ENCODE measurements at places on chromosomes 7 and 10. TPM values are rescaled to one million over a fixed set of nuclear protein-coding genes. Genes with fewer than 3 reads are reported as not detected.
A peak's percentile ranks its signal among the peaks of the same experiment; 100 is the strongest.

DNA sequence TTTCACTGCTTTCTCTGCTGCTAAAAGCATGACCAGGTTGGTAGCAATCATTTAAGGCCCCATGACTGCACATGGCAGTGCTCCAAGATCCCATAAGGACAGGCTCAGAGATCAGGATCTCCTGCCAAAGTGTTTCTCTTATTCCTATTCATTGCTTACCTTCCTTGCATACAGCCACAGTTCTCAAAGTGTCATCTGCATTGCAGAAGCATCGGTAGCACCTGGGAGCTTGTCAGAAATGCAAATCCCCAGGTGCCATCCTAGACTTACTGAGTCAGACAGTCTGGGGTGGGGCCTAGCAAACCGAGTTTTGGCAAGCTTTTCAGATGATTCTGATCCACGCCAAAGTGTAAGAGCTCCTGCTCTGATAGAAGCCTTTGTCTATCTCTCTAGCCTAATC, 489.0 kb upstream of the AUTS2 start:
- peaks cover 7% of the 10 kb centered on the region for H3K4me1 ChIP-seq
- H3K4me3 ChIP-seq: no peak overlapping the region
- no peak overlapping the region for H3K27ac ChIP-seq
- no peaks in the 10 kb centered on the region for H3K36me3 ChIP-seq

- H3K36me3 ChIP-seq: no peaks in the 10 kb centered on the region
- no peaks in the 10 kb centered on the region for H3K27me3 ChIP-seq
- H3K4me3 ChIP-seq: no peak overlapping the region
- no peak overlapping the region for H3K27ac ChIP-seq
- no peaks in the 10 kb centered on the region for H3K4me1 ChIP-seq
Measured at GRCh38 chr7:29442146-29442545, 121.5 kb upstream of the PRR15 start.

Gene CYP2E1
- total RNA-seq: 0.49 TPM

GRCh38 chr10:44416936-44417335, 32.0 kb upstream of the CXCL12 start:
- H3K4me1 ChIP-seq: peaks cover 8% of the 10 kb centered on the region
- no peak for DNase-seq
- no peak overlapping the region for H3K27ac ChIP-seq
- no peaks in the 10 kb centered on the region for H3K27me3 ChIP-seq
- peaks cover 5% of the 10 kb centered on the region for H3K36me3 ChIP-seq

GRCh38 chr7:40341836-40342235, 207.0 kb downstream of the SUGCT start:
- H3K27me3 ChIP-seq: no peaks in the 10 kb centered on the region
- H3K27ac ChIP-seq: no peak overlapping the region
- H3K36me3 ChIP-seq: peaks cover 16% of the 10 kb centered on the region
- H3K4me1 ChIP-seq: no peaks in the 10 kb centered on the region
- DNase-seq: no peak
- no peak overlapping the region for H3K4me3 ChIP-seq

DNA sequence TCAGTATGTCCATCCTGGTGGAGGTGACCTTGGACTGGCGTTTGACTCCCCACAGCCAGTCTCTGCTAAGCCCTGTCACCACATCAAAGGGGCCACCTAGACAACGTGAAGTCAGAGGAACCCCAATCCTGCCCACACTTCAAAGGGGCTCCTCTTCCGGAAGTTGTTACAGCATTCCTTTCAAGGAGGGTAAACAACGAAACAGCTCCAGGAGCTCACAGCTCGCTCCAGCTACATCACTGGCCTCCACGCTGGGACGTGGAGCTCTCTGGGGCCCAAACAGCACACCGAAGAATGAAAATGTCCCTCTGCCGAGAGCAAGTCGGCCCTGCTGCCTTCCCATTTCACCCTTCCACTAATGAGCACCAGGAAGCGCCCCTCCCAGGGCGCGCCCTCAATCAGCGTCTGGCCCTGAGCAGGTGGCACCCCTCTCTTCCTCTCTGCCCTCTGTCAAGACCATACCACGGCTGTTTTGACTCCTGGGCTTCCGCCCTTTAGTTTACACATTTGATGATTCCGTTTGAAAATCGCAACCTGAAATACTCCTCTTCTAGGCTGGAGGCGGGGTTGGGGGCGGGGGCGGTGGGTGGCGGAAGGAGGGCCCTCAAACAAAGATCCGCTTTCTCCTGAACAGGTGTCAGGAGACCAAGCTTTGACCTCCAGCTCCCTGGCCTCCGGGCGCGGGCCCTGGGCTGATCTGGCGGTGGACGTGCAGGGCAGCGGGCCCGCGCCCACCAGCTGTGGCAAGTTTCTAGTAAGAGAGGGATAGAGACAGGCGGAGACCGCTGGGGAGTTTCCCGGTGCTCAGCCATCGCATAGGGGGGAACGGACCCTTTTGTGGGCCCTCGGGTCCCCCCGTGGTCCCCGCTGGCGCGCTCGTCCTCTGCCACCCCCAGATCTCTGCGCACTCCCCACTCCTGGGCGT, 53.1 kb upstream of the KDM7A start:
- no peaks in the 10 kb centered on the region for H3K36me3 ChIP-seq
- peak overlapping the region; percentile 81 for H3K4me3 ChIP-seq
- DNase-seq: peak; percentile 17

GRCh38 chr10:71638822-71639719, 80.5 kb downstream of the C10orf105 start:
- no peak for DNase-seq
- H3K36me3 ChIP-seq: no peaks in the 10 kb centered on the region
- H3K27me3 ChIP-seq: no peaks in the 10 kb centered on the region
- H3K27ac ChIP-seq: no peak overlapping the region

DNA sequence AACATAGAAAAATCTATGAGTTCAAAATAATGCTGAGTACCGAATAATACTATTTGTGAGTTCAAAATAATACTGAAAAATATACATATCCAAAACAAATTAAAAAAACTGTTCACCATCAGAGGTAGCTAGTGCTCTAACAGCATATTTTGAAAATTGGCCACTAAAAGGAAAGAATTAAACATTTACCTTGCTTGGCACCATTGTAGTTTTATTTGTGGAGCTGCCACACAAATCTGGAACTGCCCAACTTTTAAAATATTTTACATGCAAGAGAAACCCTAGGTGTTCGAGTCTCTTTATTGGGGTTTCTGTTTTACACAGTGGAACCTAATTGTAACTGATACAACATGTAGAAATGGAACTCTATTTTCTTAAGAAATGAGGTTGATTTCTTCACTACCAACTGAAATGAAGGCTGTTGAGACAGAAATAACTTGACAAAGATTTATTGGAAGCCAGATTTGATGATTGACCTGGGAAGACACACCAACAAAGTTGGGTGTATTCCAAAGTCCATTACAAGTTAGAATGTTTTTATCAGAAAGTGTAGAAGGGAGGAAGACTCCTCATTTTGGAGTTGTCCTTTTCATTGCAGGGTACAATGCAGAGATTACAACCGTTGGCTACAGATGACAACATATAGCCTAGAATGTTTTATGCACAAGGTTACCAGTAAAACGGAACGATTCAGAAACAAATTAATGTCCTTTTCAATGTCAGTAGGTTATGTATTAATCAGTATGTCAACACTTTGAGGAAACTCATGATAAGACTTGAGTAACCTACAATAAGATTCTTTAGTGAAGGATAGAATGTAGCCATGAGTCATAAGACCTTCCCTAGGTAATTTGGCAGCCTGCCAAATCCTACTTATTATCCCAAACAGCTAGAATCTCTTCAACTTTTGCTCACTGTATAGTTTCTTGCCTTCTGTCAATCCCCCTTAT, 73.8 kb upstream of the PAPSS2 start:
- no peak for DNase-seq
- no peaks in the 10 kb centered on the region for H3K27me3 ChIP-seq
- no peaks in the 10 kb centered on the region for H3K36me3 ChIP-seq
- no peak overlapping the region for H3K4me3 ChIP-seq

- H3K4me1 ChIP-seq: no peaks in the 10 kb centered on the region
- no peak overlapping the region for H3K4me3 ChIP-seq
Measured at GRCh38 chr10:124328477-124329220, 90.1 kb downstream of the OAT start.

DNA sequence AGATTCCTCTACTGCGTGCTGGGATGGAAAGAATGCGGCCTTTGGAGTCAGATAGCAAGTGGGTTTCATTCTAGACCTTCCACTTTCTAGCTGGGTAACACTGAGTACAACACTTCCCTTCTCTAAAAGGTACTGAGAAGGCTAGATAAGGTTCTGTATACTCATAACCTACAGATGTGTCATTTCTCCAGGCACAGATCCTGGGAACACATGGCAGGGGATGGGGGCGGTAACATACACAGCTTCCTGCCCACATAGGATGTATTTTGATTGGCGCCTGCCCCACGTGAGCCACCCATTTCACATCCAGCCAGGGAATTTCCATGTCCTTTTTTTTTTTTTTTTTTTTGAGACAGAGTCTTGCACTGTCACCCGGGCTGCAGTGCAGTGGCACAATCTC, 31.8 kb downstream of the KLRG2 start:
- H3K36me3 ChIP-seq: no peaks in the 10 kb centered on the region
- no peak for DNase-seq
- no peaks in the 10 kb centered on the region for H3K4me1 ChIP-seq
- no peaks in the 10 kb centered on the region for H3K27me3 ChIP-seq
- H3K27ac ChIP-seq: no peak overlapping the region
- no peak overlapping the region for H3K4me3 ChIP-seq

Gene DGKI
- 3.3 TPM for total RNA-seq

DNA sequence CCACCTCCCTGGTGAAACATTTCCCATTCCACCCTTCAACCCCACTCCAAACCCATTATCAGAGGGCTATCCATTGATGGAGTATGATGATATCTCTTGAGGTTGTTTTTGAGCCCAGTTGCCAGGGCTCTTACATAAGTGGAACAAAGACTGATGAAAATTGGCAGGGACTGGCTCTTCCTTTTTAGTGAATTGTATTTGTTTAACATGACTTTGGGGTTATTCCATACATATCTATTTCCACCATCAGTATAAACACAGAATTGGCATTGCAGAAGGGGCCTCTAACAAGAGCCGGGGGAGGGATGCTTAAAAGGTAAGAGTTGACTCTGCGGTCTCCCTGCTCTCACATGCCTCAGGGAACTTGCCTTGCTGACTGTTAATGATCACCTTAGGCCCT, 28.9 kb downstream of the FZD1 start:
- H3K27ac ChIP-seq: no peak overlapping the region
- H3K4me3 ChIP-seq: no peak overlapping the region
- no peaks in the 10 kb centered on the region for H3K36me3 ChIP-seq
- no peak for DNase-seq

Gene HGF
- 0.05 TPM for total RNA-seq

All from neural crest cell (in vitro differentiated cells).